GM23338 (cell line): ENCODE measurements at places on chromosomes 6 and 20. TPM values are rescaled to one million over a fixed set of nuclear protein-coding genes. Genes with fewer than 3 reads are reported as not detected.

Gene FAM162B
- 5.9 and 6.3 TPM in 2 replicates for total RNA-seq

Gene FGD2
- 0.14 and 0.35 TPM in 2 replicates for total RNA-seq

Gene MAP7
- 47.8 and 49.2 TPM in 2 replicates for total RNA-seq

Gene IL17A
- not detected in 2 replicates for total RNA-seq

Gene SIRPB1
- total RNA-seq = not detected in 2 replicates

Gene BPIFB2
- total RNA-seq = not detected in 2 replicates

Gene RAET1L
- total RNA-seq = not detected in 2 replicates

Gene BNIP5
- total RNA-seq = not detected in 2 replicates

Gene TRERF1
- 20.5 and 20.6 TPM in 2 replicates for total RNA-seq

DNA sequence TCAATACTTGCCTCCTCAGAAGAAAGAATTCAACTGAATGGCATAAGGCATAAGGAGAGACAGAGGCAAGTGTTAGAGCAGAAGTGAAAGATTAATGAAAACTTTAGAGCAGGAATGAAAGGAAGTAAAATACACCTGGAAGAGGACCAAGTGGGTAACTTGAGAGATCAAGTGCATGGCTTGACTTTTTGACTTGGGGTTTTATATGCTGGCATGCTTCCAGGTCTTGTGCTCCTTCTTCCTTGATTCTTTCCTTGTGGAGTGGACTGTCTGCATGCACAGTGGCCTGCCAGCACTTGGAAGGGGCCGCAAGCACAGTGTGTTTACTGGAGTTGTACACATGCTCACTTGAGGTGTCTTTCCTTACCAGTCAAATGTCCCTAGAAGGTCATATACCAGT is 222.1 kb upstream of the UFL1 start:
- no peak for DNase-seq

DNA sequence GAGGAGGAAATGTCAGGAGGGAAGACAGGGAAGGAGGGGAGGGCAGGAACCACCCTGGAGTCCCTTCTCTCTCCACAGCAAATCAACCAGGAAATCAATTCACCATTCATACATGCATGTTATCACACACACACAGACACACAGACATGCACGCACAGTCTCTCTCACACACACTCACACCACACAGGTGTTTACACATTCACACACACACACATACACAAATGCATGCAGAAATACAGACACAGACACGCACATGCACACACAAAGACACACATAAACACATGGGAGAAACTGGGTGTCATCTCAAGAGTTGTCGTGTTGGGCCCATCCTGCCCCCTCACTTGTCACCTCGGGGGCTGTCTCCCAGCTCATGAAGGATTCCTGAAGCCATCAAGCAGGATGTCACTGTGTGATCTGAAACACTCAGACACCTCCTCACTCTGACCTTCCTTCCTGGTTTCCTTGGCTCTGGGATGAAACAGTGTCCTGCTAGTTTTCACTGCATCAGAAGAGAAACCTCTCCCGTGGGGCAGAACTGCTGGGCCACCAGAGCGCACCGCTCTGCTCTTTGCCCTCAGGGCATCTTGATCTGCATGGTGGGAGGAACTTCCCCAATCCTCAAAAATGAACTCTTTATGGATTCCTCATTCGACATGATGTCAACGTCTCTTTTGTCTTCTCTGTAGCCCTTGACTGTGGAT is 9.2 kb downstream of the RAET1G start:
- no peak for DNase-seq

DNA sequence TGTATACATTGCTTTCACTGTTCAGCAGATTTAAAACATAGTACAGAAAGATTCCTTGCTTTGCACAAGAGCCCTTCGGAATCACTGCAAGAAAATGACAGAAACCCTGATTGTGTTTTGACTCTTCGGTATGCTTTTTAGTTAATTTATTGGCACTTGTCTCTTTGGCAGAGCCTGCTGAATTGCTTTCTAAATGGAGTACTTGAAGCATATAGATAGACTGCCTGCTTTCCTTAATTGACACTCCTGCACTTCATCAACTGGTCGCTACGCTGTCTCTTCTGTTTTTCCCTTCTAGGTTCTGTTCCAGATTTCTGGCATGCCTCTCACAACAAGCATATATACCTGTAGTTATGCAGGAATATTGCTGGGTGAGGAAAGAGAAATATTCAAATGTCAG is 22.4 kb upstream of the RBM24 start:
- no peak for DNase-seq

DNA sequence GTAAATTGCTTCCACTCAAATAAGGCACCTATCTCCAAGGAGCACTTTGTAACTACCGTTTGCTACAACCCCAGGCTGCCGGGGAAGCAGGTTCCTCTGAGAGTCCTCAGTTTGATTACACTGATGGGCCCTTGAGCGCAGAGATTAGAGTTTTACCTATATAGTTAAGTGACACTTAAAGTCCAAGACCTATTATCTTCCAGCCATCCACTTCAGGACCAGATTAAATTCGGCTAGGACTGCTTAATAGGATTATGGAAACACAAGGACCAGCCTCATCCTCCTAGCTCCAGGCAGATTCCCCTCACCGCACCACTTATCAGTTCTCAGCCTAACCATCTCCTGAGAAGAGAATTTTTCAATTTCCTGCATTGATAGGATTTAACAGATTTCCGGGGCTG is 64.7 kb upstream of the TIAM2 start:
- no peak for DNase-seq

DNA sequence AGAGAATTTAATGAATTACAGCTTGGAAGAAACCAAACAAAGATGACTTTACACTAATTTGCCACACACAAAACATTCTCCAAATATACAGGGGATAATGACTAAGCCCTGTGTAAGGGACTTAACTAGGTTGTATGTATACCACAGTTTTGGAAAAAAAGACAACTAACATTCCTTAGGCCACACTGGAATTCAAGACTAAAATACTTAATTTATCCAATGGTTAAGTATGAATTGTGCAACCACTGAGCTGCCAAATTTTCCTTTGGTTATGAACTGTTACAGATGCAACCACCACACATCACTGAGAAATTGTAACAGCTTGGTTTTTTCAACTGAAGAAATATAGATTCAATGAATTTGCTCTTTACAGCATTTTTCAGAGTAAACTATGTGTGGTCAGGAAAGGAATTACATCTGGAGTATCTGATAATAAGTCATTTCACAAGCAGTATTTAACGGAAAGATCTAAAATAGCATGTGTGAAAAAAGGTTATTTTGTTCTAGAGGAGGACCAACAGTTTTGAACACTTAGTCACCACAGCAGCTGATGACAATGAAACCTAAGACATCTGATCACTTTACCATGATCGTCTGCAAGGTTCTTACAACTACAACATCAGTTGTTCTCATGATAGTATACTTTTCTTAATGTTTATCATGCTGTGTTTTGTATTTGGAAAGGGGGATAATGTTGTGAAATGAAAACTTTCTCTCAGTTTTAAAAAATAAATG is 318.8 kb downstream of the BCKDHB start:
- DNase-seq = no peak

DNA sequence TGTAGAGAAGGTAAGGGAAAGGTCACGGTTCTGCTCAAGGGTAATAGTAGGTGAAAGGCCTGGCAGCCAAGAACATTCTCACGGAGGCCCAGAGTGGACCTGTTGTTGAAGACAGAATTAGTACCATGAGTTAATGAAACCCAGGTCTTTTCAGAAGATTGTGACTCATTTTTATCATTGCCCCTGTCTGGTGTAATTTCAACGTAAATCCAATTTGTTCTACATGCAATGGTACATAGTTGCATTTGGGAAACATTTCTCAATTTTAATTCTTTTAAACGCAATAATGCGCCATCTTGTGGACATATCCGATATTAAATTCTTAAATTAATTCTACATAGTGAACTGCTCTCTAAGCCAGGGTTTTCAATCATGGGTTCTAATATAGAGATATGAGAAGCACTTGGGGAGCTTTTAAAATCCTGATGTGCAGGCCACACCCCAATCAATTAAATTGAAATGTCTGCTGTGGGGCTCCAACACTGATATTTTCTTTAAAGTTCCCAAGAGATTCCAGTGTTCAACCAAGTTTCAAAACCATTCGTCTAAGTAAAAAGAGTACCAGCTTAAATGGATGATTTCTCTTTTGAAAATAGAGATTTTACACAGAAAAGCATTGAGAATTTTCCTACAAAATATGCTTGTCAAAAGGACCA is 257.4 kb downstream of the PLCB1 start:
- DNase-seq = peak; percentile 69

GRCh38 chr6:169233181-169233580 is 20.5 kb downstream of the THBS2 start:
- no peak for DNase-seq

- DNase-seq = peak; percentile 44
Observed at GRCh38 chr20:48574383-48574782, 253.4 kb downstream of the PREX1 start.

GRCh38 chr6:17267566-17267965 is 13.6 kb upstream of the RBM24 start:
- no peak for DNase-seq

DNA sequence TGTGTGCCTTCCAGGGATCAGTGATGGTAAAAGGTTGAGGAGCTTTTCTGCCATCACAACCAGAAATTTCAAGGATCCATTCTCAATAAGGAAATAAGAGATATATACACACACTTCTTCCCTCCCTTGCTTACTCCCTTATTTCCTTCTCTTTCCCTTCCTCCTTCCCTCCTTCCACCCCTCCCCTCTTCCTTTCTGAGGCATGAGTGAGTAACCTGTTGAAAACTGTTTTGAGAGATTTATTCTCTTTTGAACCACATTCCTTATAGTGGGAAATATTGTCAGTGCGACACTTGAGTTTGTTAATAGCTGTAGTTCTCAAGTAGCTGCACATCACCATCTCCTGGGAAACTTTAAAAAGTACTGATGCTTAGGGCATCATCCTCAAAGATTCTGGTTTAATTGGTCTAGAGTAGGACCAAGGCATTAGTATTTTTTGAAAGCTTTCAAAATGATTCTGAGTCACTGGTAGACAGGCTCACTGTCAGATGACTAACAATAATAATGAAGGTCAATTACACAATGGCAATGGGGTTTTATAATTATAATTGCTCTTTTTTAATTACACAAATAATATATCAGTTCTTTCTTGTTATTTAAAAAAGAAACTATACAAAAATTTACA is 109.9 kb downstream of the POPDC3 start:
- DNase-seq = no peak

DNA sequence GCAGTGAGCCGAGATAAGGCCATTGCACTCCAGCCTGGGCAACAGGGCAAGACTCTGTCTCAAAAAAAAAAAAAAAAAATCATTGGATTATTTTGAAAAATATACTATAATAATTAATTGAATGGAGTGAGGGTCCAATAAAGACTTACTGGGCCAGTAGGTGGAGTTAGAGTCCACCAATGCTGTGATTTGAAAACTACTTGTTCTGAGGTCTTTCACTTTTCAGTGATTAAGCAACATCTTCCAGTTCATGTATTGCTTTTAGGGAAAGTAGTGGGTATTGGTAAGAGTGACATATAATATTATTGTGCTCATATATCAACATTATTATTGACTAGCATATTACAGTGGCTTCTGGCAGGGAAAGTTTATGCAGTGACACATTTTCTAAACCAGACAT is 530.3 kb downstream of the KHDRBS2 start:
- DNase-seq = no peak

DNA sequence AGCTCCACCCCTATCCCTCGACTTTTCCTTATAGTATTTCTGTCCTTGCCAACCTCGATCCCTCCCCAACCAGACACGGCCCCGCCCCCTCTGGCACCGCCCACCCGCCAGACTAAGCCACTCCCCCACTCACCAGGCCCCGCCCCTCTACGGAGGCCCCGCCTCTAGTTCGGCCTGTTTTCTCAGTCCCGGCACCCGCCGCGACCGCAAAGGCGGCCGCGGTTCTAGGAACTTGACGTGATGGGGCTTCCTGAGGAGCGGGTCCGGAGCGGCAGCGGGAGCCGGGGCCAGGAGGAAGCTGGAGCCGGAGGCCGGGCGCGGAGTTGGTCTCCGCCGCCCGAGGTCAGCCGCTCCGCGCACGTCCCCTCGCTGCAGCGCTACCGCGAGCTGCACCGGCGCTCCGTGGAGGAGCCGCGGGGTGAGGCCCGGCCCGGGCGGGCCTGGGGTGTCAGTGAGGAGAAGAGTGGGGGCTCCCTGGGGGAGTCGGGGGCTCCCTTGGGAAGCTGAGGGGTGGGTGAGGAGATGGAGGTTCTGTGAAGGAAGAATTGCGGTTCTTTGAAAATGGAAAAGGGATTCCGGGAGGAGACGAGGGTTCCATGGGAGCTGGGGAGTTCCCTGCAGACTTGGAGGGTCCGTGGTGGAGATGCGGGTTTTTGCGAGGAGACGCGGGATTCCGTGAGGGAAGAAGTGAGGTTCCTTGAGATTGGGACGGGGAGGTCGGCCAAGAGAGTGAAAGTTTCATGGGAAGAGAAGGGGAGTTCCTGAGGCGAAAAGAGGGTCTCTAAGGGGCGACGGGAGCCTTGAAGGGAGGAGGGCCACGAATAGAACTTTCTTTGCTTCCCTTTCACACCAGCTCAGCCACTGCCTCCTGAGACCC is at the start of gene ACSS2:
ACSS2 (plus strand) TSS at position 207 of the 877 bp plus-strand sequence; CDS start at position 241, 34 bp downstream.
- peak; percentile 36 for DNase-seq

DNA sequence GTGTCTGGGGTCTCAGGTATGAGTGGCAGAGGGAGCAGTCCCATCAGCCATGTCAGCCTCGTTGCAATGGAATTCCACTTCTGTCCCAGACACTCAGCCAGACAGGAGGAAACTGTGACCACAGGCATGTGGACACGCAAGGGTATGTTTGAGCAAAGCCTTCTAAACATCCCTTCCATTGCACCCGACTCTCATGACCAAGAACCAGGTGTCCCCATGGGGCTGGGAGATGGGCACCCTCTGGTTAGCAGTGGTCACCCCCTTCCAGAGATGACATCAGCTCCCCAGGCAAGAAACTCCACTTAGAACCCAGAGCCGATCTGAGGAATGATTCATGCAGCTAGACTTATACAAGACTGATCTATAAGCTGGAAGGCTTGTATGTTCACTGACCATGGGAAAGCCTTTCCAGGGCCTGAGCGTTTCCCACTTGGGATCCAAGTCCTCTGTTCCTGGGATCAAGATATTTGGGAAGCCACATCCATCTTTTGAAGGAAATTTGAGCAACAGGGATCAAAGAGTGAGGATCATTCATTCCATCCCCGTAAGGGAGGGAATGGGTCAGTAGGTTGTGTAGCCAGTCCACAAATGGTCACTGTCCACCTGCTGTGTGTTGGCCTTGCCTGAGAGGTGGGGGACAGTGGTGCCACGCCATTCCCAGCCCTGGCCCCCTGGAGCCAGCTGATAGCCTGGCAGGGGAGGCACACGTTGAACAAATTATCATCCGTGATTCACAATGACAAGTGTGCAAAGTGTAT is 3.9 kb upstream of the MRGBP start:
- no peak for DNase-seq
